Thoracic aorta endothelial cell (primary cell): ENCODE measurements at places on chromosomes 4 and X. TPM values are rescaled to one million over a fixed set of nuclear protein-coding genes. Genes with fewer than 3 reads are reported as not detected.

Gene LGI2
- total RNA-seq, result under 0.01 and 0.14 TPM in 2 replicates

Gene VCX2
- total RNA-seq, result not detected in 2 replicates

Gene SPARCL1
- total RNA-seq, result 0.22 TPM in 1 of 2 replicates, not detected in the other

Gene JAKMIP1
- not detected in 2 replicates for total RNA-seq

Gene HPGDS
- 0.27 TPM in 1 of 2 replicates, not detected in the other for total RNA-seq

Gene SLC7A11
- total RNA-seq, result 228 and 242 TPM in 2 replicates

Gene SPATA18
- total RNA-seq, result 10.3 and 14.6 TPM in 2 replicates

Gene BBS12
- 2.8 and 4.2 TPM in 2 replicates for total RNA-seq

Gene P2RY10
- not detected in 2 replicates for total RNA-seq

Gene RNF128
- not detected in 2 replicates for total RNA-seq

Gene RAB40AL
- total RNA-seq, result 0.80 and 0.93 TPM in 2 replicates

Gene NALF2
- not detected in 2 replicates for total RNA-seq

Gene ADH1A
- total RNA-seq, result not detected in 2 replicates

Gene STAP1
- not detected in 2 replicates for total RNA-seq

Gene MFAP3L
- total RNA-seq, result 0.53 and 0.93 TPM in 2 replicates

Gene NDUFA1
- total RNA-seq, result 54.2 and 66.2 TPM in 2 replicates

Gene STBD1
- 1.7 and 2.9 TPM in 2 replicates for total RNA-seq

Gene SCRG1
- under 0.01 and 0.07 TPM in 2 replicates for total RNA-seq

Gene GPR50
- not detected in 2 replicates for total RNA-seq

Gene ABCG2
- 7.0 and 10.1 TPM in 2 replicates for total RNA-seq

Gene ARR3
- total RNA-seq, result not detected in 2 replicates

Gene BEX1
- total RNA-seq, result 0.27 and 0.57 TPM in 2 replicates

Gene SPANXN3
- not detected in 2 replicates for total RNA-seq

Gene GPRASP1
- total RNA-seq, result 1.9 and 2.4 TPM in 2 replicates

Gene PPM1K
- 6.5 and 10.1 TPM in 2 replicates for total RNA-seq

Gene PAGE1
- total RNA-seq, result not detected in 2 replicates

Gene TRAM1L1
- total RNA-seq, result 0.40 and 0.57 TPM in 2 replicates

Gene TLR1
- 15.7 and 29.9 TPM in 2 replicates for total RNA-seq

Gene PGAM4
- total RNA-seq, result not detected in 2 replicates

Gene FMR1NB
- total RNA-seq, result not detected in 2 replicates

Gene HHIP
- total RNA-seq, result 792 and 893 TPM in 2 replicates

Gene GABRG1
- not detected in 2 replicates for total RNA-seq

Gene CC2D2A
- 23.1 and 24.8 TPM in 2 replicates for total RNA-seq

Gene POU4F2
- not detected in 2 replicates for total RNA-seq

Gene RTL3
- 0.07 TPM in 1 of 2 replicates, not detected in the other for total RNA-seq

Gene ADH4
- total RNA-seq, result not detected in 2 replicates

Gene SLC34A2
- total RNA-seq, result not detected in 2 replicates

Gene SHOX
- not detected in 2 replicates for total RNA-seq

Gene SAGE1
- total RNA-seq, result not detected in 2 replicates

Gene RS1
- total RNA-seq, result not detected in 2 replicates

Gene AADAT
- total RNA-seq, result 0.93 and 1.2 TPM in 2 replicates

Gene H2BW2
- total RNA-seq, result not detected in 2 replicates

Gene BTK
- total RNA-seq, result 0.14 and 0.27 TPM in 2 replicates

Gene CYBB
- total RNA-seq, result not detected in 2 replicates

Gene CXorf38
- 17.0 and 18.1 TPM in 2 replicates for total RNA-seq

Gene CXCL3
- 0.93 and 1.6 TPM in 2 replicates for total RNA-seq

Gene TMSB15C
- total RNA-seq, result 6.4 and 7.3 TPM in 2 replicates

Gene NRK
- 1.6 and 5.3 TPM in 2 replicates for total RNA-seq
